ENCODE measurements at places on chromosomes 2 and 18.

GRCh38 chr18:12474876-12475275 lies 67.1 kb downstream of the PRELID3A start:
- H3K27ac ChIP-seq = no peak overlapping the region
- H3K36me3 ChIP-seq = peaks cover 47% of the 10 kb centered on the region
- no peak for DNase-seq
- H3K27me3 ChIP-seq = no peaks in the 10 kb centered on the region
- no peaks in the 10 kb centered on the region for H3K4me1 ChIP-seq

GRCh38 chr18:63363951-63364350 lies 3.1 kb downstream of the KDSR start:
- H3K27ac ChIP-seq = no peak overlapping the region
- peak overlapping the region; percentile 35 for H3K4me3 ChIP-seq
- peaks cover 10% of the 10 kb centered on the region for H3K4me1 ChIP-seq
- no peaks in the 10 kb centered on the region for H3K27me3 ChIP-seq

DNA sequence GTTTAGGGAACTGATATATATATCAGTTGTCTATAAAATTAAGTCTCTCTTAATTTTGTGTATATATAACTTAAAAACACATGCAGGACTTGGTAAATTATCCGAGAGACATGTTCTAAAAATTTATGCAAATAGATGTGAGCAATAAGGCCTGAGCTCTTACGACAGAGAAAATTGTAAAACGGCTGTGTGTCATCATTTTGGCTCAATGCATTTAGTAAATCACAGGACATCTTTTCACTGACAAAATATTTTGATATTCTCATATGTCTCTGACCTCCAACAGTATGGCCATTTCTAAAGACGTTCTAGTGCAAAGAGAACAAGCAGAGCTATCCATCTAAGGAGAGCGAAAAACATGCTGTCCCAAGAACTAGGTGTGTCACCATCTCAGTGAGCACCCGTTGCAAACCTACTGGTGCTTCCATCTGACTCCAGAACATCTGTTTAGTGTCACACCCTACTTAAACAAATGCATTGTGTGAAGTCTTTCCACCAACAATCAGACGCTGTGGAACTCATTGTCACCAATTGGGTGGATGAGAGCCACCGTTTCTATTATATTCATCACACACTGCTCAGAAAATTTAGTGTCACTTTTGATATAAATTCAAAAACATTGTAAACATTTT lies 108.0 kb downstream of the ARHGAP15 start:
- DNase-seq = no peak
- H3K27ac ChIP-seq = no peak overlapping the region
- H3K4me1 ChIP-seq = peaks cover 6% of the 10 kb centered on the region
- no peak overlapping the region for H3K4me3 ChIP-seq
- H3K36me3 ChIP-seq = no peaks in the 10 kb centered on the region
- no peaks in the 10 kb centered on the region for H3K27me3 ChIP-seq

GRCh38 chr2:190812506-190813294 lies 67.9 kb upstream of the GLS start:
- no peaks in the 10 kb centered on the region for H3K4me1 ChIP-seq
- no peaks in the 10 kb centered on the region for H3K27me3 ChIP-seq
- no peak overlapping the region for H3K4me3 ChIP-seq
- H3K27ac ChIP-seq = no peak overlapping the region
- DNase-seq = no peak

DNA sequence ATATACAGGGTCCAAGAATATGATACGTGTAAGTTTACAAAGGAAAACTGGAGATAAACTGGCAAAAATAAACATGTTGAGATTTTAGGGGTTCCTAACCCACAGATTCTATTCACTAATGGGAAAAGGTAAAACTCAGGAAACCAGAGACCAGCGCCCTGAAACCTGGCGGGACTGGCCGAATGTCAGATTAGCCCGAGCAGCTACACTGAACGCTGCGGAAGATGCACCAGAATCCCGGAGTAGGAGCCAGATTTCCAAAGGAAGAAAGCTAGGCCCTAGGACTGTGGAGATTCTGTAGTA lies 679 bp upstream of the WDR75 start:
- no peak for DNase-seq
- peak overlapping the region; percentile 66 for H3K27ac ChIP-seq
- no peaks in the 10 kb centered on the region for H3K27me3 ChIP-seq
- peaks cover 30% of the 10 kb centered on the region for H3K36me3 ChIP-seq
